ENCODE measurements at places on chromosomes 7 and 10. TPM values are rescaled to one million over a fixed set of nuclear protein-coding genes. Genes with fewer than 3 reads are reported as not detected.

GRCh38 chr10:128848810-128849209 is 618.2 kb upstream of the MGMT start:
- no peak for DNase-seq

GRCh38 chr10:91194497-91195179 is 25.8 kb upstream of the PCGF5 start:
- no peak for DNase-seq

DNA sequence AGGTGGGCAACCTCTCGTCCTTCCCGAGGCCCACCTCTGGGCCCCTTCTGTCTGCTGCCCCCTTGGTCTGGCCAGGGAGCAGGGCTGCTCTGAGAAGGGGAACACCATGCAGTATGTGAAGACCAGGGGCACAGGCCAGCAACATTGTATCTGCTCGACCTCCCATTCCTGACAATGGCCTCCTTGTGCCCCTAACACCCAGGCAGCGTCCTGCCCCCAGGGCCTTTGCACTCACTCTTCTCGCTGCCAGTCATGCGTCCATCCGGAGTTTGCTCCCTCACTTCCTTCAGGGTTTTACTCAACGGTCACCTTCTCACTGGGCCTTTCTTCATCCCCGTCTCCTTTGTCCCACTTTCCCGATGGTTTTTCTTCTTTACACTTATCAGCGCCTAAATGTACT is 232.9 kb upstream of the GRB10 start:
- DNase-seq, result no peak

The OR6B1 gene
- total RNA-seq, result not detected
